Stimulated activated CD8-positive, alpha-beta memory T cell treated with anti-CD3 and anti-CD28 coated beads, Interleukin-15, amount 100 ng/mL, for 24 hours (primary cell): ENCODE measurements at places on chromosomes 5 and 9.

DNA sequence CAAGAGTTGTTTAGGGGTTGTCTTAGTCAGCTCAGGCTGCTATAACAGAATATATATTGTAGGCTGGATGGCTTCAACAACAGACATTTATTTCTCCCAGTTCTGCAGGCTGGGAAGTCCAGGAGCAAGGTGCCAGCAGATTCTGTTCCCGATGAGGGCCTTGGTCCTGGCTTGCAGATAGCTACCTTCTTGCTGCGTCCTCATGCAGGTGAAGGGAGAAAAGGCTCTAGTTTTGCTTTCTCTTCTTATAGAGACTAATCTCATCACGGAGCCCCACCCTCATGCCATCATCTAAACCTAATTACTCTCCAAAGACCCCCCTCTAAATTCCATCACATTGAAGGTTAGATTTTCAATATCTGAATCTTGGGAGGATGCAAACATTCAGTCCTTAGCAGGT, 246.0 kb upstream of the ANKRD55 start:
- no peak for DNase-seq

DNA sequence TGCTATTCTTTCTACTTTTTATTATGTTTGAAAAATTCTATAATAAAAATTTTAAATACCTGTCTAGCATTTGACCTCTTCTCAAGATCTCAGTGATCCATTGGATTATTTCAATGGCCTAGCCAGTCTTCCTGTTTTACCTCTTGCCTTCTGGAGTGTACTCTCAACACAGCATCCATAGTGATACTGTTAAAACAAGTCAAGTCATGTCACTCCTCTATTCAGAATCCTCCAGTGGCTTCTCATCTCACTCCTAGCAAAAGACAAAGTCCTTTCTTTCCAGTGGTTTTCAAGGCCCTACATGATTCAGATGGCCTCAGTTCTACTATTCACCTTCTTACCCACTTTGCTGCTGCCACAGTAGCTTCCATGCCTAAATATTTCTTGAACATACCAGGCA, 1.8 kb downstream of the MARVELD2 start:
- DNase-seq: no peak

DNA sequence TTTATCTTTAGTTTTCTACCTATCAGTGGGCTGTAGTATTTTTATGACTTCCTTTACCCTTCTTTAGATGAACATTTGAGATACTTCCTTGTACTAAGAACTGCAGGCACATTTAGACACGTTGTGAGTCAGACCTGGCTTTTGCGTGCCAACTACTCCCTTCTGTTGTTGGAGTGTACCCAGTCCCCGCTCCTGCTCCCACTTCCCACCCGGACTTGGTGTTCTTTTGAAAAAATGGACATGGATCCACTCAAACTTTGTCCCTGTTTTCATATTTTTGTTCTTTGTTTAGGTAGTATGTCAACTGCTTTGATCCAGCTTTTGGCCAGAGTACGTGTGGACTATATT, 60.7 kb downstream of the PARP8 start:
- DNase-seq: no peak

DNA sequence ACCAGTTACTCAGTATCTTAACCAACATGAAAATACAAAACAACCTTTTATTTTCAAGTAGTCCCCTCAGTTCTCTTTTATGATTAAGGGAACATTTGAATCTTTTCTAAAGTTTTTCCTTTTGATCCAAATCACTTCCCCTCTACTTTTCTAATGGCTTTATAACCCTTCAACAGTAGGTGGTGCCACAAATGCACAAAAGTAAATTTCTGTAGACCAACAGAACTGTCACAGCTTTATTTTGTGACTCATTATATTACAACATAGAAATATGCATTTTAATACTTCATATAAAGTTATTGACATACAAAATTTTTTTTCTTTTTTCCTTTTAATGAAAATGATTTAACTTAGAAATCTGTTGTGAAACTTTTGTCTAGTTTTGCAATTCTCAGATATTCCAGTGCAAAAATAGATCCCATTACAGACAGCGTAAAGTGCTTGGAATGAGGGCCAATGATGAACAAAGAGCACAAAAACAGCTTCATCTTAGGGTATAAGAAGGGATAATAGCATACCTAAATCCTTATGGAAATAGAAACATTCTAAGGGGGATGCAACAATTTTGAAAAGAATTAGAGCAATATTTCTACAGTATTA, 17.0 kb downstream of the NIPSNAP3B start:
- no peak for DNase-seq

GRCh38 chr5:113378081-113378480, 56.7 kb downstream of the TSSK1B start:
- DNase-seq: no peak
